Omental fat pad (tissue), 4 donors: ENCODE measurements at places on chromosomes 6 and 20. TPM values are rescaled to one million over a fixed set of nuclear protein-coding genes. Genes with fewer than 3 reads are reported as not detected.

ADGRF5 gene
- total RNA-seq, result 29.7 TPM

- DNase-seq, result no peak
These were observed 30.3 kb downstream of the JAG1 start for GRCh38 chr20:10643560-10643873.

GRCh38 chr20:62452475-62453095 lies 23.2 kb downstream of the GATA5 start:
- no peak for DNase-seq

GRCh38 chr6:3715285-3715684 lies 36.2 kb downstream of the PXDC1 start:
- no peak for DNase-seq

TRIM31 gene
- not detected for total RNA-seq

HCK gene
- total RNA-seq, result 68.6 TPM

TBXT gene
- not detected for total RNA-seq

GRCh38 chr6:75524322-75524972 lies 30.8 kb upstream of the FILIP1 start:
- DNase-seq, result no peak

RPN2 gene
- total RNA-seq, result 168 TPM

NPEPL1 gene
- total RNA-seq, result 49.8 TPM

GRCh38 chr20:59334651-59335300 lies 34.4 kb downstream of the EDN3 start:
- DNase-seq, result no peak

- no peak for DNase-seq
These were observed 14.0 kb downstream of the CDH26 start for GRCh38 chr20:59972037-59972801.

- DNase-seq, result no peak
These were observed 33.5 kb downstream of the CYB5R4 start for GRCh38 chr6:83893024-83893423.

DNA sequence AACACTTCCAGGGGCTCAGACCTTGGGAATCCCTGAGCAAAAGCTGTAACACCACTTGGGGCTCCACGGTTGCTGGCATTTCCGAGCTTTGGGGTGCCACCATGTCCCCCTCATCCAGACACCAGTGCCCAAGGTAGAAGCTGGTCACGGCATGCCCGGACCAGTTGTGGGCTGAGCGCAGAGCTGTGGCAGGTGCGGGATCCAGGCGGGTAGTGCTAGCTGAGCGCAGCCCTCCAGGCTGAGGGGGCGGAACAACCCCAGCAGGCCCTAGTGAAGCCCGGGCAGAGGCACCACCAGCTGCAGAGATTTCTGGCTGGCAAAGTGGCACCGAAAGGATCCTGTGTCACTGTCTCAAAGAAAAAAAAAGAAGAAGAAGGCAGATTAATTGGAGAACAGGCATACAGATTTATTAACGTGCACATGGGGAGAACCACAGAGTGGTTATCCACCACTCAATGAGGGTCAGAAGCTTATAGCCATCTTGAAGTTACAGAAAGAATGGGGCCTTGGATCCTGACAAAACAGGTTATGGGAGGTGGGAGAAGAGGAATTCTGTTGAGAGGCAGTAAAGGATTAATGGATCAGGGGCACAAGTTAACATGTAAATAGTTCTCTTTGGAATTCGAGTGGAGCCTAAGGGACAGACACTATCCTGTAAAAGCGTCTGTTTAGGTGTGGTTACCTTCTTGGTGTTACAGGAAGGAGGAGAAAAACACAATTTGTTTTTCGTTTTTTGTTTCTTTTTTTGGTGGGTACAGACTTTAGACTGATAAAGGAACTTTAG lies 107.5 kb downstream of the CD24 start:
- DNase-seq, result no peak

DNA sequence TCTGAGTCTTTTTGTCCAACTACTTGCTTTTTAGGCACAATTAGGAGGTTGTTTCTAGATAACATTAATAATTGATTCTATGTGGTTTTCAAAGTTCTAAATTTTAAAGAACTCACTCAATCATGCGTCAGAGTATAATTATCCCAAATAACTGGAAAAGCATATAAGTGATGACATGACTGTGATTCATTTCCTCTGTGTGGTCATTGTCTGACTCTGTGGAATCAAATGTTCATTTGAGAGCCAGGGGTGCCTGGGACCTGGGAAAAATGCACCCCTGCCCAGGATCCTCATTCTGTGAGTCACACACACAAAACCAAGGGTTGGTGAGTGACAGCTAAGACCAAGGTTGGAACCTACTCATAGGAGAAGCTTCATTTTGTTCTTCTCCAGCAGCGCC lies 127.1 kb upstream of the MLIP start:
- DNase-seq, result no peak

- DNase-seq, result no peak
These were observed 64.8 kb downstream of the CARMIL1 start for GRCh38 chr6:25343984-25344383.

MTFR2 gene
- total RNA-seq, result 4.2 TPM

DNA sequence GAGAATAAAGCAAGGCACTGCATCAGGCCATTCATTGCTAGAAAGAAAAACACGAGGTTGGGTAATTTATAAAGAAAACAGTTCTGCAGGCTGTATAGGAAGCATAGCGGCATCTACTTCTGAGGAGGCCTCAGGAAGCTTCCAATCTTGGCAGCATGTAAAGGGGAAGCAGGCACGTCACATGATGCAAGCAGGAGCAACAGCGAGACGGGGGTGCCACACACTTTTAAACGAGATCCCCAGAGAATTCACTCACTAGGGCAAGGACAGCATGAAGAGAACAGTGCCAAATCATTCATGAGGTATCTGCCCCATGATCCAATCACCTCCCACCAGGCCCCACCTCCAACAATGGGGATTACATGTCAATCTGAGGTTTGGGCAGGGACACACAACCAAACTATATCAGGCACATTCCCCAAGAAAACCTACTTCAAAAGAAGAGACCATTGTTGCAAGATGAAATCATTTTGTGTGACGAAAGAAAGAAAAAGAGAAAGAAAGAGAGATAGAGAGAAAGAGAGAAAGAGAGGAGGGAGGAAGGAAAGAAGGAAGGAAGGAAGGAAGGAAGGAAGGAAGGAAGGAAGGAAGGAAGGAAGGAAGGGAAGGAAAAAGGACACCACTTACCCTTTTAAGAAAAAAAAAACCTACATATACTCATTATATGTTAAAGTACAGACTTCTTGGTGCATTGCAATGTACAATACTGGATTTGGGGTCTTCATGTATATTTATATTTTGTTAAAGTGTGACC lies 95.9 kb upstream of the PLEKHG1 start:
- DNase-seq, result no peak

- DNase-seq, result no peak
These were observed at the start of gene FAXC for GRCh38 chr6:99349171-99350141. FAXC (minus strand) TSS chr6:99349674; CDS start chr6:99349372, 302 bp downstream.

FAM217A gene
- total RNA-seq, result not detected

DNA sequence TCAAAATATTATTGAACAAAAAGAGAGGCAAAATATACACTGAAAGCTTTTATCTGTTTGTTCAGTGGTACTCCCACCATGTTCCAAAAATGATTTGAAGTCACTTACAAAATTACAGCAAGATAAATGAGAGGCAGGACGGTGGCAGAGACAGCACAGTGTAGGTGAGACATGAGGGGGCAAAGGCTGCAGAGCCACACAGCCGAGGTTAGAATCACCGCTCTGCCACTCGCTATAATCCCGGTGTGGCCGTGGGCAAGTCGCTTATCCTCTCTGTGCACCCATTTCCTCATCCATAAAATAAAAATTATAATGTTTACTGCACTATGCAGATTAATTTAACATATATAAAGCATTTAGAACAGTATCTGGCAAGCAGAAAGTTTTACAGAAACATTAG lies 140.1 kb upstream of the BEND6 start:
- DNase-seq, result no peak

- DNase-seq, result no peak
These were observed 77.4 kb downstream of the FIG4 start for GRCh38 chr6:109768485-109768884.

- DNase-seq, result no peak
These were observed 117.4 kb downstream of the BTBD9 start for GRCh38 chr6:38522322-38522721.

DNA sequence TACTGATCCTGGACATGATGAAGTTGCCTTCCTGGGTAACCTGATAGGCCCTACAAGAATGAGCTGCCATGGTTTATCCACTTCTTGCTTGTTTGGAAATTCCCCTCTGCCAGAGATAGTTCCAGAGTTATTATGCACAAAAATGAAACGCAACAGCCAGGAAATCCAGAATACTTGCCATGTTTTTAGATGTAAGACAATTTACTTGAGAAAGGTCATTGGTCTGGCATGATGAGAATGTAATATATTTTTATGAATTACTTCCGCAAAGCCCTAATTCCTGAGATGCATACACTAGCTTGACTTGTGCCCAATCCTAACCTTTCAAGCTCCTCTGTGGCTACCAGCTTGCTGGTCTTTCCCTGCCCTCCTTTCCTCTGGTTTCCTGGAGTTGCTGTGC lies 27.9 kb upstream of the NT5E start:
- DNase-seq, result no peak
